ENCODE measurements at places on chromosomes 4 and X.
A peak's percentile ranks its signal among the peaks of the same experiment; 100 is the strongest.

GRCh38 chrX:15322472-15322871 is 7.0 kb upstream of the ASB11 start:
- DNase-seq: no peak

- DNase-seq: no peak
Observed at GRCh38 chr4:3314706-3315260, 22.0 kb downstream of the RGS12 start.

DNA sequence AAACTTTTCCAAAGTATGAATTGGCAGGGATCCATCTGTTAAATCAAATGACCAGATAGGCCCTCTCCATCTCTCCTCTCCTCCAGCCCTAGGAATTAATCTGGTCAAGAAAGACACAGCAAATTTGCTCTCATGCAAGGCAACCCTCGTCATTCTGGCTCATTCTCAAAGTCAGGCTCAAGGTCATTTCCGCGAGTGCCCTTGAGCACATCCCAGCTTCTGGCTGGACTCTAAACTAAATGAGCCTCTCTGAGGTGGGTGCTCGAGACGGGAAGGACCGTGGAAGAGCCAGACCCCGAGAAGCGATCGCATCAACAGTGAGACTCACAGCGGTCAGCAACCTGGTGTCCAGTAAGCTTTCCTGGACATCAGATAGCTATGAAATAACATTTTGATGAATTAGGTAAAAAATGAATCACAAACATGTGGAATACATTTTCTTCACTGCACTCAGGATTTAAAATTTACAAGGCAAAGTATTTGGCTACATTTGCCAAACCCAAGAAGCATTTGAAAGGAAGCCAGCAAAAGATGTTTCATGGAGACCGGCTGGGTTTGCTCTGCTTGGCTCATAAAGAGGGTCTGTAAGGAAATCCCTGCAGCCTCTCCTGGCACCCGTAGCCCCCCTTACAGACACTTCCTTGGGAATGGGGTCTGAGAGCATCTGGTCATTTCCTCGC is 121.0 kb downstream of the ENPP6 start:
- no peak for DNase-seq

- DNase-seq: no peak
Observed at GRCh38 chr4:142314247-142314646, 531.9 kb downstream of the INPP4B start.

DNA sequence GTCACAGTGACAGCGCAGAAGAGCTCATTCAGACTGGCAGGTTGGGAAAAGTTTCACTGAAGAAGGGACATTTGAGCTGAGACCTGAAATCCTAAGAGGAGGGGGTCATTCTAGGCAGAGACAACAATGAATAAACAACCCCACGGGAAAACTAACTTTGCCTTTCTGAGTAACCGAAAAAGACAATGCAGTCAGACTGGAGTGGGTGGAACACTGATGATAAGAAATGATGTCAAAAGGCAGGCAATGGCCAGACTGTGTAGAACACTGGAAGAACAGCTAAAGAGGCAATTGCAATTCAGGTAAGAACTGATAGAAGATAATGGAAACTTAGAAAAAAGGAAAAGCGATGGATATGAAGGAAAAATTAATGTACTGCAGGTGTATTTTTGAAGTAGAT is 73.8 kb downstream of the CHIC2 start:
- no peak for DNase-seq

- DNase-seq: no peak
Observed at GRCh38 chr4:6043843-6044242, 25.6 kb upstream of the C4orf50 start.

GRCh38 chrX:47204970-47205369 is 11.3 kb downstream of the UBA1 start:
- no peak for DNase-seq

DNA sequence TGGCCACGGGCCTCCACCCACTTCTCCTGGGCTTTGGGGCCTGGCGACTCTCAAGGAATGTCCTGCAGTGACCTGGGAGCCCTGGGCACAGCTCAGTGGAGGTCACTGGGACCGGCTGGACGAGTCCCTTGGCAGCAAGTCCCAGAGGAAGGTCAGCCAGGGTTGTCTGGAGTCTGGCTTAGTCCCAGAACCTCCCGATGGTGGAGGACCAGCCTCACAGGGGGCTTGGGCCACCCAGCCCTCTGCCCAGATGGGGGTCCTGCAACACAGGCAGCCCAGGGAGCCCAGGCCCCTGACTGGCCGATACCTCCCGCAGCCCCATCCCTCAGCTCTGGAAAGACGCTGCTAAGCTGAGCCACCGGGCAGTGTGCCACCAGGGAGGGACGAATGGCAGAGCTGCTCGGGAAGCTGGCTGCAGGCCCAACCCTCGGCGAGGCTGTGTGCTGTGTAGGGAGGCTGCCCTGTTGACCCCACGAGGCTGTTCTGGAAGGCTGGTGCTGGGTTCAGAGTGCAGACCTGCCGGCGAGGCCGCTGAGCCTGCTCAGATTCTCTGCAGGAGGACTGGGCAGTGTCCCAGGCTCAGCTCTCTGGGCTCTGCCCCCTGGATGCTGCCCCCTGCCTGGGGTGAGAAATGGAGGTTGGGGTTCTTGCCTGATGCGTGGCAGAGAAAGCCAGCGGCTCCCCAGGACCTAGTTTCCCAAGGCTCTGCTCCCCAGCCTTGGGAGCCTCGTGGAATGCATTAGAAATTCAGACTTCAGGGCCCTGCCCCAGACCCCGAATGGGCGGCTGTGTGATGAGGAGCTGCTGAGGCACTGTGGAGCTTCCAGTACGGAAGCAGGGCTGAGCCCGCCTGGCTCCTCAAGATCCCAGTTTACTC is 61.7 kb downstream of the ADRA2C start:
- no peak for DNase-seq

DNA sequence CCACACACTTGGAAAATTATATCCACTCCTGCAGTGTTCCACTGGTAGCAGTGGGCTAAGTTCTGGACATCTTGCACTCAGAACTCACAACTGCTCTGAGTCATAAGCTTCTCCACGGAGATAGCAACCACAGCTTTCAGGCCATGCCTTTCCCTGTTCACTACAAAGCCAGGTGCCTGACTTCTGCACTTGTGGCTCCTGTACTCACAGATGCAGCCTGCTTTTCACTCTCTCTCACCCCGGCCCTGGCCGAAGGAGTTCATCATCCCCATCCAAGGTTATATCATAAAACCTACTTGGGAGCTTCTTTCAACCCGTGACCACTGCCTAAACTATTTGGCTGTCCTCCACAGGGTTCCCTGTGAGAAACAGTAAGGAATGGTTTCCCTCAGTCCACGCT is 999.4 kb downstream of the GLUD2 start:
- DNase-seq: no peak

- no peak for DNase-seq
Observed at GRCh38 chr4:71303850-71304249, 35.0 kb upstream of the SLC4A4 start.

DNA sequence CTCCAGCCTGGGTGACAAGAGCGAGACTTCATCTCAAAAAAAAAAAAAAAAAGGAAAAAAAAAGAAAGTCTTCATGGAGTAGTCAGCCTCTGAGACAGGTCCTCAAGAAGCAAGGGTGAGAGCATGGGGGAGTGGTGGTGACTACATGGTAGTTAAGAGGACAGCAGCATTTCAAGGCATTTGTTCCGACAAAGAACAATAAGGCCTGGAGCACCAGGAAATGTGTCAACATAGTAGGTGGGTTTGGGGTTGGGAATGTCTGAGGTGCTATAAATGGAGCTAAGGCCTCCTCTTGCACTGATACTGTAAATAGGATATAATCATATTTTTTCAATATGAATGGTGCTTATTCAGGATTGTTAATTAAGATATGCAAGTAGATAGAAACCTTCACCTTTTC is 34.4 kb downstream of the GPR82 start:
- DNase-seq: no peak

GRCh38 chr4:81509191-81509590 is 37.5 kb upstream of the RASGEF1B start:
- DNase-seq: no peak

DNA sequence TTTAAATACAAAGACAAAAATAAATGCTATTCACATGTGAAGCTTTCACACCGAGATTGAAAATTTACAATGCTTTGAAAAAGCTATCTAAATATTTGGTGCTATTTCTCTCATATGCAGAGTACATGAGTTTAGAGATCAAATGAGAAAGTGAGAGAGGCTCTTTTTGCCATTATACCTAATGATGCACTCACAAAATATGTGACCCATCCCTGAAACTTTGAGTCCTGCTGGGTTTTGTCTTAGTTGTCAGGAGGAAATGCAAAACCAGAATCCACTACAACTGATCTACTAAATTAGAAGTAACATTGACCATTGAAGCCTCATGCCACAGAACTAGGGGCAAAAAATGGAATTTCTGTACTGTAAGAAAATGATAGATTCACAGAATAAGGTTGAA is 251.7 kb downstream of the MAPK10 start:
- DNase-seq: no peak

- DNase-seq: no peak
Observed at GRCh38 chr4:8745826-8746225, 125.8 kb downstream of the HMX1 start.

- peak; percentile 9 for DNase-seq
Observed at GRCh38 chr4:151324752-151325110, 674 bp downstream of the SH3D19 start.

- no peak for DNase-seq
Observed at GRCh38 chr4:165360041-165360695, 18.6 kb upstream of the CPE start.

DNA sequence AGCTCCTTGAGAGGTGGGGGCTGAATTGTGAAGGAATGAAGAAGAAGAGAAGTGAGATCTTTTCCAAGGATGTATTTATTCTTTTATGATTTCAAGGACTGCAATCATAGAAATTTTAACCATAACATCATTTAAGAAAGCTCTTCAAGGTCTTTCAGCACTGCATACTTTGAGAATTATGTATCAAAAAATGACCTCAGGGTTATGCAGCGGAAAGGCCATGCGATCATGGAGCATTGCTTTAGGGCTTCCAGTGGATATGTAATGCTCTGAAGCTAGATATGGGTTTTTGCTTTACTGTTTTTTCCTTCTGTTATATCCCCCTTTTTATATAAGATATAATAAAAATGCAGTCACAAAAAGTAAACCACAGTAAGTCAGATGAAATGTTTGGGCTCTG is 38.7 kb downstream of the SGMS2 start:
- DNase-seq: no peak

DNA sequence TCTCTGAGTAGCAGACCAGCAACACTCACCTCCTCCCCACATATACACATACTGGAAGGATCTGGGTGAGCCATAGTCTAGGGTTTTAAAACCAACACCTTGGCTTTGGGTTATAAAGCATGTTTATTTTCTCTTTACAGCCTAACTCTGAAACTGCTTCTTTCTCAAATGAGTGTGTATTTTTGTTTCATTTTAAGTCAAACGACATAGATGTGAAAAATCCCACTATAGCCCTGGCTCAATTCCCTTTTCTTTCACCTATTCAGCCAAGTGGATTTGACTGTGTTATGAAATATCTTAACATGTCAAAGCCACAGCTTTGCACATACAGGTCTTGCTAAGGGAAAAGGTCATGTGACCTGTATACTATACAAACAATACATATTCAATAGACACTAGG is 13.8 kb downstream of the NEXMIF start:
- no peak for DNase-seq

GRCh38 chr4:153466081-153466948 is at the start of gene TMEM131L:
TMEM131L (plus strand) TSS chr4:153466360; CDS start chr4:153466398, 38 bp downstream.
- DNase-seq: peak; percentile 63

- DNase-seq: no peak
Observed at GRCh38 chr4:120007191-120007871, 59.3 kb downstream of the MAD2L1 start.

- DNase-seq: no peak
Observed at GRCh38 chr4:41657561-41657960, 91.0 kb downstream of the PHOX2B start.

DNA sequence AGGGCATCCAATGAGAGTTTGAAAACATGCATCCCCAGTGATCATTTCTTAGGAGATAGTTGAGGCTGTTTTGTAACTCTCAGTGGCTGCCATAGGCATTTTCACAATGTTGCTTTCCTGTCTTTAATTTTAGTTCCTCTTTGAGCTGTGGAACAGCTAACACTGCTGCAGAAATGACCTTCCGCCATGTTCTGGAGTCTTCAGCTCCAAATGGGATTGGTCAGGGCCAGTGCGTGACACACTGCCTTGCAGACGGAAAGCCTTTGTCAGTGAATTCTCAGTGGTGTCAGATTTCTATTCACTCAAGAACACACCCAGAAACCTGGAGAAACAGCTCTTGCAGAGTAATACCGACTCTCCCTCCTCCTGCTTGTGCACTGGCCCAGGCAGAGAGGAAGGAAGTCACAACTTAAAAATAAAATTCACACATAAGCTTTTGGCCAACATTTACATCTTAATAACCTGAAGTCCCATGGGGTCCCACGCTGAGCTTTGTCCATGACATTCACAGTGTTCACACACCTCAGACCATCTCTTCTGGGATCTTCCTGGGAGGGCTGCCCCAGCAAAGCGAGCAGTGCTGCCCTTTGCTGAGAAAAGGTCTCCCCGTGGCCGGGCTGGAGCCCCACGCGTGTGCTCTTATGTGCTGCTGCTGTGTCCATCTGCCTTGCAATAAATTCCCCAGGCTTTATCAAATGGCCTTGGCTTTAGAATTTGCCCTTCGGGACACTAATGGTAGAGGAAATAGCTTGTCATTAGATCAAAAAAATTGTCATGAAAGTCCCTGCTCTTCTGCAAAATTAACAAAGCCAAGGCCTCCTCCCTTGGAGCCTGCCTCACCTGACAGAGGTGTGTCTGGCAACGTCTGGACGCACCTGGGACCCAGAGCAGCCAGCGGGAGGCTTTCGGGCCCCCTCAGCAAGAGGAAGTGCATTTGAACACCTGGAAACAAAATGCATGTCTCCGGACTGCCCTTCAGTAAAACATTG is 126.8 kb downstream of the IRF2 start:
- DNase-seq: no peak

DNA sequence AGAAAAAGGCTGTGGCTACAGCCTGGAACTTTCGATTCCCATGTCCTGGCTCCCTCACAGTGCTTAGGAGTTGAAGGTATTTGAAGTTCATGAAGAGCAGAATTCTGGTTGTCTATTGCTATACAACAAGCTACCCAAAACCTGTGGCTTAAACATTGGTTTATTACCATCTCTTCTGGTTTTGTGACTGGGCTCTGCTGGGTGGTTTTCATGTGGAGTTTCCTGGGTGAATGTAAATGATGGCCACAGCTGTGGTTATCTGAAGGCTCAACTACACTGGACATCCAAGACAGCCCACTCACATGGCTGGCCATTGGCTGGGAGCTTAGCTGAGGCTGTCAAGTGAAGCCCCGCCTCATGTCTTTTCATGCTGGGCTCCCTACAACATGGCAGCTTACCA is 7.2 kb upstream of the CCDC149 start:
- no peak for DNase-seq

- no peak for DNase-seq
Observed at GRCh38 chrX:46695491-46695890, 63.4 kb downstream of the SLC9A7 start.

- no peak for DNase-seq
Observed at GRCh38 chr4:13522282-13523104, 21.8 kb downstream of the NKX3-2 start.

DNA sequence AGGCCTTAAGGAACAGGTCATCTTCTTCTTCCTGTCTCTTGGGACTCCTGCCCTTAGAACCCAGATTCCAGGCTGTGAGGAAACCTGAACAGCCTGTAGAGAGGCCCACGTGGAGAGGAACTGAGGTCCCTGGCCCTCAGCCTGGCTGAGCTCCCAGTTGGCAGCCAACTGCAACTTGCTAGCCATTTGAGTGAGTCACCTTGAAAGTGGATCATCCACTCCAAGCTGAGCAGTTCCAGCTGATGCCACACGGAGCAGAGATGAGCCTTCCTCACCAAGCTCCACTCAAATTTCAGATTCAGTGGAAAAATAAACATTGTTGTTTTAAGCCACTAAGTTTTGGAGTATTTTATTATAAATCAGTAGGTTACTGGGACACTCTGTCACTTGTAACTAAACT is 392.5 kb downstream of the BCOR start:
- no peak for DNase-seq

GRCh38 chrX:29671421-29671820 is 543.9 kb upstream of the MAGEB2 start:
- no peak for DNase-seq

Measured in activated CD4-positive, alpha-beta T cell treated with anti-CD3 and anti-CD28 coated beads, Interleukin-2, Interleukin-4, amounts not matched to agents 100 ng/mL and 50 ng/mL, durations not matched to agents 16 hours and 8 hours (primary cell).